Mucosa of descending colon (tissue), 3 donors: ENCODE measurements at places on chromosomes 3 and 15.

GRCh38 chr15:69115031-69115430 is 45.4 kb upstream of the GLCE start:
- no peak for DNase-seq

- DNase-seq, result no peak
These were observed 48.1 kb downstream of the RAP2B start for GRCh38 chr3:153210146-153210545.

GRCh38 chr3:168709073-168709472 is 613.3 kb upstream of the GOLIM4 start:
- no peak for DNase-seq

DNA sequence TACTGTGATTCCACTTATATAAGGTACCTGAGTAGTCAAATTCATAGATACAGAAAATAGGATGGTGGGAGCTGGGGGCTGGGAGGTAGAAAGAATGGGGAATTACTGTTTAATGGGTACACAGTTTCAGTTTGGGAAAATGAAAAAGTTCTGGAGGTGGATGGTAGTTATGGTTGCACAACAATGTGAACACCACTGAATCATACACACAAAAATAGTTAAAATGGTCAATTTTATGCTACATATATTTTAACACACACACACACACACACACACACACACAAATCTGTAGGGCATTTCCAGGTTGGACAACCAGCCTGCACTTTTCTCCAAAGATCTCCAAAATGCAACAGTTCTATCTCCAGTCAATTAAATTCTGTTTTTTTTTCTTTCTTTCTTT is 1.4 kb downstream of the CCDC32 start:
- DNase-seq, result no peak

DNA sequence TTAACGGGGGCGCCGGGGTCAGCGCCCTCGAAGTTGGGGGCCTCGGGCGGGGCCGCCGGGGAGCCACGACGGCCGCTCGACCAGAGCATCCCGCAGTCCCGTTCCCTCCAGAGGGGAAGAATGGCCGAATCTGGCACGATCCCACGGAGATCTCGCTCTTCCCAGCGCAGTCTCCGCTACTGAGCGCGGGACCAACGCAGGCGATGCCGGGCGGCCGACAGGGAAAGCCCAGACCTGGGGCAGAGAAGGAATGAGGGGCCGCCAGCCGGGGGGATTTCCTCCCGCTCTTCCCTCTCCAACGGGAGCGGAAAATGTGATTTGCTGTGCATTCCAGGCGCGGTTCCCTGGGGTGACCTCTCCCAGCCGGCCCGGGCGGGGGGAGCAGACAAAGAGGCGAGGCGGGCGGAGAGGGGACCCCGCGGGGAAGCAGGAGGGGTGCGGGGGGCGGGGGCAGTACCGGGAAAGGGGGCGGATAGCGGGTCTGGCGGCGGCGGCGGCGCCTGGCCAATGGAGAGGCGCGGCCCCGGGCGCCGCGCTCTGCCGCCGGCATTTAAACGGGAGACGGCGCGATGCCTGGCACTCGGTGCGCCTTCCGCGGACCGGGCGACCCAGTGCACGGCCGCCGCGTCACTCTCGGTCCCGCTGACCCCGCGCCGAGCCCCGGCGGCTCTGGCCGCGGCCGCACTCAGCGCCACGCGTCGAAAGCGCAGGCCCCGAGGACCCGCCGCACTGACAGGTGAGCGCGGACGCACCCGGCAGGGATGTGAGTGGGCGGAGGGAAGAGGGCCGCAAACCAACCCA is at the start of gene GREM1:
Gene GREM1 (plus strand): TSS at position 579 of the 801 bp plus-strand sequence. CDS start 12,687 bp downstream, outside the sequence.
- peak; percentile 57 for DNase-seq

- no peak for DNase-seq
These were observed 36.6 kb downstream of the ATP6V1A start for GRCh38 chr3:113783463-113783862.

GRCh38 chr3:52532517-52532837 is 1.2 kb downstream of the NT5DC2 start:
- peak; percentile 53 for DNase-seq

DNA sequence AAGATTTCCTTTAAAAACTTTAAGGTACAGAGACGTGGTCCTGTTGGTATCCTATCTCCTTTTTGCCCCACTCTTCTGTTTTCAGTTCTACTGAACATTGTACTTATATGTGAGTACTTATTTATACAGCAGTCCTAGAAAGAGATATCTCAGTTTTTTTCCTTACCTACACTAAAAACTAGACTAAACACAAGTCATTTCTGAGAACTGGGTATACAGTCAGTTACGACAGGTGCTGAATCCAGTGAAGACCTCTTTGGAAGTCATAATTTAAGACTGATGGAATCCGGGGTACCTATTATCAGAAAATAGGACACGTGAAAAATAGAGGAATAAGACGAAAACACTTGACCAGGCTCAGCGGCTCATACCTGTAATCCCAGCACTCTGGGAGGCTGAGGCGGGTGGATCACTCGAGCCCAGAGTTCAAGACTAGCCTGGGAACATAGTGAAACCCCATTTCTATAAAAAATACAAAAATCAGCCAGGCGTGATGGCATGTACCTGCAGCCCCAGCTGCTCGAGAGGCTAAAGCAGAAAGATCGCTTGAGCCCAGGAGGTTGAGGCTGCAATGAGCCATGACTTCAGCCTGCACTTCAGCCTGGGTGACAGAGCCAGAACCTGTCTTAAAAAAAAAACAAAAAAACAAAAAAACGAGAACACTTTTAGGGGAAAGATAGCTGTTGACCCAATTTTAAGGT is 76.3 kb downstream of the KLHL25 start:
- DNase-seq, result no peak

DNA sequence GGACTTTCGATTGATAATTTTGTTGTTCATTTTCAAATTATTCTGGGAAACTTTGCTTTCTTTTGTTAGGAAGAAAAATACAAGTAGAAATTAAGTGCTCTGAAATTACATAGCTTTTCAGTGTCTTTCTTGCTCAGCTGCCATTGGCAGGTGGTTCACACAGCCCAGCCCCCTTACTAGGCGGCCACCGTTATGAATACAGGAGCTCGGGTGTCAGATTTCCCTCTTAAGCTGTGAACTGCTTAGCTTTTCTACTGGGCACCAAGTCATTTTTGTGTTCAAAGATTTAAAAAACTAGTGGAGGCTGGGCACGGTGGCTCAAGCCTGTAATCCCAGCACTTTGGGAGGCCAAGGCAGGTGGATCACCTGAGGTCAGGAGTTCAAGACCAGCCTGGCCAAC is 55.2 kb downstream of the HMG20A start:
- no peak for DNase-seq

- no peak for DNase-seq
These were observed 131.5 kb downstream of the DUT start for GRCh38 chr15:48462688-48463087.
